Stimulated activated CD8-positive, alpha-beta memory T cell treated with anti-CD3 and anti-CD28 coated beads, Interleukin-2, amount 100 ng/mL, for 1 hour (primary cell): ENCODE measurements at places on chromosomes 5 and 9.
A peak's percentile ranks its signal among the peaks of the same experiment; 100 is the strongest.

- DNase-seq = no peak
Observed at GRCh38 chr5:173835131-173835530, 53.0 kb upstream of the CPEB4 start.

DNA sequence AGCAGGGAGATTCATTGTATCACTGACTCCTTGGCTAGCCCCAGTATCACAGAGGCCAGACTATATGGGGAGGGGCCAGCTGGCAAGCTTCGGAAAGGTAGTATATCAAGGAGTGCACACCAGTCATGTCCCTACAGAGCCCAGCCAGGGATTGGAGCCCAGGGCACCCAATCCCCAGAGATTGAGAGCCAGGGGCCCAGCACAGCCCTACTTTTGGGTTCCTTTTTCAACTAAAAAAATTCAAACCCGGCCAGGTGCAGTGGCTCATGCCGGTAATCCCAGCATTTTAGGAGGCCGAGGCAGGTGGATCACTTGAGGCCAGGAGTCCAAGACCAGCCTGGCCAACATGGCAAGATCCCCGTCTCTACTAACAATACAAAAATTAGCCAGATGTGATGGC is 5.4 kb upstream of the MYORG start:
- DNase-seq = no peak

- DNase-seq = no peak
Observed at GRCh38 chr5:149315753-149316152, 29.5 kb upstream of the GRPEL2 start.

GRCh38 chr5:40571729-40572128 is 108.0 kb upstream of the PTGER4 start:
- no peak for DNase-seq

GRCh38 chr5:74016373-74016772 is 390.4 kb downstream of the ARHGEF28 start:
- no peak for DNase-seq

DNA sequence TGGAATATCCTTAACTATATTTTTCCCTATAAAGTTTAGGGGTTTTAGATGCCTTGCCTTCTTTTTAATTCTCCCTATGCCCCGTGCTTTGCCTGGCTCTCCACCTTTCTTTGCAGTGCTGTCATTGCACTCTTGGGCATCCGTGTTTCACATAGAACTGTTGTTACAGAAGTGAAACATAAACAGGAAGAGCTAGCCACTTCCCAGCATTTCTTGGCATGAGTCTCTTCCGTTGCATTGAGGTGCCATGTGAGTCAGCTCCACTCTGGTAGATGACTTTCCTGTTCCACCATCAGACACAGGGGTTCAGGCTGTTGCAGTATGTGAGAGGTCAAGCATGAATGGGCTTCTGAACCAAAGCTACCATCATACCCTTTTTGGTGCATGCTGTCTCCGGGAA is 73.4 kb downstream of the ANGPTL2 start:
- no peak for DNase-seq

DNA sequence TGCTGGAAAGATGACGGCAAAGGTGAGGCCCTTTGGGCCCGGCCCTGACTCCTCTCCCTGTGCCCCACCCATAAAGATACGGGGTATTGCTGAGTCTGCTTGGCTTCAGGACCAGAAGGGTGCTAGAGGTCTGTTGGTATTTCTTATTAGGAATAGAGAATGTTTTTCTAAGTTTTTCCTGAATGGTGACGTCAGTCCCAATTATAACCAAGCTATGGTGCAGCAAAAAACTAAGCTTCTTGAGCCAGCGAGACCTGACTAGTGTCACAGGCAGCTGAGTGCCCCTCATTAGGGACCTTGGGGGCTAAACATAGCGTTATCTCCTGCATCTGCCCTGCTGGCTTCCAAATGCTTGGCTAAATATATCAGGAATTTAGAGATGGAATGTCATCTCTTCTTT is 151.0 kb upstream of the TBC1D2 start:
- DNase-seq = no peak

GRCh38 chr5:104298518-104298917 is 735.9 kb upstream of the NUDT12 start:
- DNase-seq = no peak

- peak; percentile 9 for DNase-seq
Observed at GRCh38 chr5:156920042-156920860, 42.8 kb downstream of the TIMD4 start.

DNA sequence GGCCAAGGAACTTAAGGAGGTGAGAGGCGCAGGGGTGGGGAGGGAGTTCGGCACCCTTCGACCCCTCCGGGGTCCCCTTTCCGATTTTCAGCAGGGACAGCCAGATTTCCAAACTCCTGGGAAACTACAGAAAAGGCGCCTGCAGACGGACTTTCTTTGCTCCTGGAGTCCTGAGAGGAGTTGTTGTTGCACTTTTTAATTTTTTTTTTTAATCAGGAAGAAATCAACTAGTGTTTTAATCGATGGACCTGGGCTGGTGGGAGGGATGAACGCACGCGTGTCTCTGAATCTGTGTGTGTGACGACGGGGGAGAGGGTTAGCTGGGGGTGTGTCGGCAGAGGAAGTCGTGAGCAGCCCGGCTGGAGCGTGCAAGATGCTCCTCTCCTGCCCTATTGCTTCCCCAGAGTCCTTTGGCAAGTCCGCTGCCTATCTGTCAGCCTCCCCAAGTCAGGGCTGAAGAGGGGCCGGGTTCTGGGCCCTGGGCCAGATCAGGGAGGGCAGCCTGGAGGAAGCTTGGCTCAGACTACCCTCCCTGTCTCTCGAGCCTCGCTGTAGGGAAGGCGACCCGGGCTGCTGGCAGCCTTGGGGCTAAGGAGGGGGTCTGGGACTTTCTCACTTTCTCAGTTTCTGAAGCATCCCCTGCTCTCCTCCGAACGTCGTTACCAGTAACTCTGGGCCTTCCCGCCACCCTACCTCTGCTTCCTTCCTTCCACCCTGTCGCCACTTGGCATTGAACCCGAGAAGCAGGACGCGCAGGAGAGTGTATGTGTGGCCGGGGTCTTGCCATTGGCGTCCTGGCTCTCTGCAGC is 731 bp downstream of the PRR16 start:
- no peak for DNase-seq

GRCh38 chr9:68941780-68942459 is 72.0 kb downstream of the PRKACG start:
- no peak for DNase-seq

GRCh38 chr9:19895006-19895405 is 106.2 kb upstream of the SLC24A2 start:
- no peak for DNase-seq

GRCh38 chr5:56993241-56993640 is 41.3 kb upstream of the MIER3 start:
- no peak for DNase-seq

GRCh38 chr5:96885518-96886338 is 9.4 kb downstream of the ERAP2 start:
- DNase-seq = no peak

DNA sequence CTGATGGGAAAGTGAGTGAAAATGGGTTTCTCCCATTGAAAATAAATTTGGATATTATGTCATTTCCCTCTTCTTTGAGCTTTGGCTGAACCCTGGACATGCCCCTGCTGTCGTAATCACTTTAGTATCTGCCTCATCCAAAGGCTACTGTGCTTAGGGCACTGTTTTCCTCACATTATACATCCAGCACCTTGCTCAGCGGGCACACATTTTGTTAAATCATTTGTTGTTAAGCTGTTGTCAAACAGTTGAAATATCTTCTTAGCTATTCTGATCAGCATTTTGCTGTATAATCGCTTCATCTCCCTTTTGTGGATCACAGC is 352.7 kb upstream of the CD180 start:
- no peak for DNase-seq

GRCh38 chr5:74040065-74040551 is 414.1 kb downstream of the ARHGEF28 start:
- no peak for DNase-seq

- no peak for DNase-seq
Observed at GRCh38 chr5:50888751-50889150, 222.3 kb downstream of the PARP8 start.

GRCh38 chr9:128892221-128892921 is 10.4 kb downstream of the LRRC8A start:
- DNase-seq = no peak

DNA sequence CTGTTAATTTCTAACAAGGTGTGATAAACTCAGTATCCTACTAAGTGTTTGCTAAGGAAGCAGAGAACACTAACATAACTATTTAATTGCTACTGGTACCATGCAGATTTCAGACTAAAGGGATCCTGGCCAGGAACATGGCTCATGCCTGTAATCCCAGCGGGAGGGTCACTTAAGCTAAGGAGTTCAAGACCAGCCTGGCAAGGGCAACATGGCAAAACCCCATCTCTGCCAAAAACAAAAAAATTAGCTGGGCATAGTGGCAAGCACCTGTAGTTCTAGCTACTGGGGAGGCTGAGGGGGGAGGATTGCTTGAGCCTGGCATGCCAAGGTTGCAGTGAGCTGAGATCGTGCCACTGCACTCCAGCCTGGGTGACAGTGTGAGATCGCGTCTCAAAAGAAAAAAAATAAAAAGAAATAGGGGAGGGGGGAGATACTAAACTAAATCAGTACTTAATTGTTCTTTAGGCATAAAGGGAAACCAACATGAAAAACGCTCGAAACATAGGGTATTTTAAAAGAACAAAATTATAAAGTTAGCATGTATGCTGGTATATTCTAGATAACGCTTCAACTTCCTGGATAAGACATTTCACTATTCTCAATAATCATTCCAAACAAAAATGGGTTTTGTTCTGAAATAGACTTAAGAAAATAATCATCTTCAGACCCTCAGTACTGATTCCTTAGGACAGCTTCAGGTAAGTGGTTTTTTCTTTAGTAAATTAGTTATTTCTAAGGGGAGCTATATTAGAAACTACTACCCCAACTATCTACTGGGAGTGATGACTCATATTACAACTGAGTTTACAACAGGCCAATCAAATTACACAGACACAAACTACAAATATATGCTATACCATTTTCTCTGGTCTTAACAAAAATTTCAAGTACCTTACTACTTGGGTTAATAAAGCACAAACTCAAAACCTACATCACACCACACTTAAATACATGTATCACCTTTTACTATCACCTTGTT is 3.5 kb downstream of the PANK3 start:
- DNase-seq = no peak

DNA sequence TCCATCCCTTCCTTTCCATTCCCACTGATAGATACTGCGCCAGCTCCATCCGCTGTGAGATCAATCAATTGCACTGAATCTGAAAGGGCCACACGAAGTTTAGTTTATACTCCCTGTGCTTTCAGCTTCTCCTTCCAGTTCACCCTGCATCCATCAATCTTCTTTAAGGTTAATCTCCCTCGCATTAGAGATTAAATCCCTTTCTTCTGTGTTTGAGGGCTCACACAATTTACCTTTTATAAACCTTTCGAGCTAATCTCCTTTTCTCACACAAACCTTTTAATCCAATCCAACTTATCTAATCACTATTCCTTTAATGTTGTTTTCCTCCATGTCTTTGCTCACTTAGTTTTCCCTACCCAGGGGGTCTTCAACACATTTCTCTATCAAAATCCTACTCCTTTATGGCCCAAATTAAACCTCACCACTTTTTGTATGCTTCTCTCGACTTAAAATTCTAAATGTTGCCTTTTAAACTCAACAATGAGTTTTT is 64.6 kb upstream of the HAPLN1 start:
- no peak for DNase-seq

GRCh38 chr9:33068991-33069390 is 7.5 kb downstream of the SMU1 start:
- no peak for DNase-seq

DNA sequence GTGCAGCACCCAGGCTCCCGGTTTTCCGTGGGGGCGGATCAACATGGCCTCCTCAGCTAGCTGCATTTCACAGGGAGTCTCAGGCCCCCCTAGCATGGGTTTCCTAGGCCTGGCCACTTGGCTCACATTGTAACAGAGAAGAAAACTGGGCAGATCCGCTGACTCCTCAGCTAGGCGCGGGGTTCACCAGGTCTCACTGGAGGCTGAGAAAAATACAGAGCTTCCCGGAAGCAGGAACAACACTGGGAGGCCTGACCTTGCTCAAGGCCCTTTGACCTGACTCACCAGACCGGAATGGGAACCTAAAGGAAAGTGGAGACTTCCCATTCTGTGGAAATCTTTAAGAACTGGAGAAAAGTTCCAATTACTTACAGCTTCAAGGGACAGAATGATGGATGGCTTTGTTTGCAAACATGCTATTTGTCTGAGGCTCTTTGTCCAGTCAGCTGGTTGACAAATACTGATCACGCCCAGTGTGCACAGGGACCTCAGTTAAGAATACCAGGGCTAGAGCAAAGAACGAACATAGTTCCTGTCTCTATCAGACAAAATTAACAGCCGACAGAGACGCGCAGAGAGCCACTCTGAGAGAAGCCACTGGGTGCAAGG is 88.7 kb upstream of the LRRTM2 start:
- DNase-seq = no peak

DNA sequence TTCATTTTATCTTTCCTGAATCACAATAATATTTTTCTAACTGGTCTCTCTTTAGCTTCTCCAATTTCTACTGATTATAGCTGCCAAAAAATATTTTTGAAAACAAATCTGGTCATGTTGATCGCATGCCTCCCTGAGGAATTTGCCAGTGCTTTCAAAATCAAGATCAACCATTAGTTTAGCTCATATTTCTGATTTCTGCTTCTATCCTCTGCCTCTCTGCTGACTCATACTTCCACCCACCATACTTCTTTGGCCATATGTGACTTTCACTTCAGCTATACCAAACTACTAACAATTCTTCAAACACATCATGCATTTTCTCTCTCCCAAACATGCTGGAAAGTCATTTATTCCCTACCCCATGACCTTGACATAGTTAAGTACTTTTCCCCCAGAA is 636.5 kb downstream of the TLE1 start:
- no peak for DNase-seq

- no peak for DNase-seq
Observed at GRCh38 chr9:125694478-125694877, 12.5 kb downstream of the MAPKAP1 start.

DNA sequence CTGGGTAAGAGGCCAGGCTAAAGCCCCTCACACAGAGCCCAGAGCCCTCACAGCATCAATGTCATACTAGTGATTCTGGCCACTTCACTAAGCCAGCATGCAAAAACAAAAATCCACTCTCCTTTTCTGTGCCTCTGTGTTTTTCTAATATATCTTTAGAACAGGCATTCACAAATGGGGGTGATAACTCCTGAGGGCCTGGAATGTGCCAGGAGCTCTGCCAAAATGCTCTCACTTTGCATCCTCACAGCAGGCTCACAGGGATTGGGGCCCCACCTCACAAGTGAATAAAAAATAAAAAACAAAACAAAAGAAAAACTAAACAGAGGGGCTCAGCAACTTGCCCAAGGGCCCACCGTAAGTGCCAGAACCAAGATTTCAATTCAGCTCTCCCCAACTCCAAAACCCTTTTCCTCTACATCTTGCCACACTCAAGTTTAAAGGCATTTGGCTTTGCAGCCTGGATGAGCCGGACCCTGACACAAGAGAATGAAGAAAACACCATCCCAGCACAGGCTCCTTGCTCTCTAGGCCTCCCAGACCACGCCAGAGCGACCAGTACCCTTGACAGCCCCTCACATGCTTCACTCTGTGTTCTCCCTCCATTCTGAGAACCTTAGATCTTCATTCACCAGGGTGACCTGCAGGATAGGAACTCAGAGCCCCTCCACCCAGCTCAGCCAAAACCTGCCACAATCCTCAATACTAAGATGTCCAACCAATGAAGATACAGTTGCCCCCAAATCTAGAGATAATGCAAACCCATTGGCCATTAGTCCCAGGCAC is 51.3 kb downstream of the SAXO1 start:
- no peak for DNase-seq
